Immature natural killer cell (primary cell): ENCODE measurements at places on chromosomes 2 and 18. TPM values are rescaled to one million over a fixed set of nuclear protein-coding genes. Genes with fewer than 3 reads are reported as not detected.
A peak's percentile ranks its signal among the peaks of the same experiment; 100 is the strongest.

The RND3 gene
- polyA plus RNA-seq = not detected

The SULT1C4 gene
- polyA plus RNA-seq = not detected

GRCh38 chr2:207088276-207088675 is 77.5 kb downstream of the KLF7 start:
- no peak for DNase-seq
- H3K27ac ChIP-seq = peak overlapping the region; percentile 4
- peaks cover 1% of the 10 kb centered on the region for H3K27me3 ChIP-seq

- no peaks in the 10 kb centered on the region for H3K4me1 ChIP-seq
- H3K36me3 ChIP-seq = no peaks in the 10 kb centered on the region
Measured at GRCh38 chr2:167510071-167510759, 621.9 kb downstream of the XIRP2 start.

DNA sequence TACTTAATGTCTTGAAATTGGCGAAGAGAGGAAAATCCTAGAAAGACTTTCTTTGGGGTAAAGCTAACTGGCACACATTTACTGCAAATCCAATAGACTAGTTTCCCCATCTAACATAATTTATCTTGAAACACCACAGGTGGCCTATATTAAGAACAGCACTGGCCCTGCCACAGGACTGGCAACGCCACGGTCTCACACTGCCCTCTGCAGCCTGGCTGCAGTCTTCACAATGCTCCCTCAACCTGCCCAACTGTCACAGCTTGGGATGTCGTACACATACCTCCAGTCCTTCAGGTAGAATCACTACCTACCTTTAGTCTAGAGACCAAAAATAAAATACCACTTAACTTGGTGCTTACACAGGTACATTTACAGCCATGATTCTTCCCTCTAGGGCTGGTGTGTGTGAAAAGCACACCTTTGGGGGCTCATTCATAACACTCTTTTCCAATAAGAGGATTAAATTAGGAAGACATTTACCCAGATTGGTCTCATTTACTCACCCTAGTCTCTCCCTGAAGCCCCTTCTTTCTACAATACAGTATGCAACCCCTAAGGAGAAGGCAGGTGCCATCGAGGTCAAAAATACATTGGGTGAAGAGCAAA is 222.2 kb downstream of the C1D start:
- peaks cover 8% of the 10 kb centered on the region for H3K4me1 ChIP-seq
- no peaks in the 10 kb centered on the region for H3K27me3 ChIP-seq
- no peak overlapping the region for H3K27ac ChIP-seq

The LRRTM4 gene
- not detected for polyA plus RNA-seq

DNA sequence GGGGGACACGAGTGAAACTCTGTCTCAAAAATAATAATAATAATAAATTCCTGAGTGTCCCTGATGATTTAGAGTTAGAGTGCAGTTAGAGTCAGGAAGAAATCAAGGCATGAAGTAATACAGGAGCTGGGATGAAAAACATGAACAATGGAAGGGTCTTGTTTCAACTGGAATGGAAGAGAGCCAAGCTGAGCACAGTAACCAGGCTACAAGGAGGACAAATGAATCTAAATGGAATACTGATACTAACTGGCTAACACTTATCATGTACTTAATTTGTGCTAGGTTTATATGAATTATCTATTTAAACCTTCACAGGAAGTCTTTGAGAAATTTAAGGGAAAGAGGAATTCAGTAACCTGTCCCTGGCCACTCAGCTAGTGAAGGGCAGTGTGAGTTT is 38.8 kb upstream of the PSME4 start:
- H3K27me3 ChIP-seq = no peaks in the 10 kb centered on the region
- peak overlapping the region; percentile 12 for H3K27ac ChIP-seq
- no peaks in the 10 kb centered on the region for H3K36me3 ChIP-seq
- no peak overlapping the region for H3K4me3 ChIP-seq
- no peak for DNase-seq
- H3K4me1 ChIP-seq = peaks cover 21% of the 10 kb centered on the region

DNA sequence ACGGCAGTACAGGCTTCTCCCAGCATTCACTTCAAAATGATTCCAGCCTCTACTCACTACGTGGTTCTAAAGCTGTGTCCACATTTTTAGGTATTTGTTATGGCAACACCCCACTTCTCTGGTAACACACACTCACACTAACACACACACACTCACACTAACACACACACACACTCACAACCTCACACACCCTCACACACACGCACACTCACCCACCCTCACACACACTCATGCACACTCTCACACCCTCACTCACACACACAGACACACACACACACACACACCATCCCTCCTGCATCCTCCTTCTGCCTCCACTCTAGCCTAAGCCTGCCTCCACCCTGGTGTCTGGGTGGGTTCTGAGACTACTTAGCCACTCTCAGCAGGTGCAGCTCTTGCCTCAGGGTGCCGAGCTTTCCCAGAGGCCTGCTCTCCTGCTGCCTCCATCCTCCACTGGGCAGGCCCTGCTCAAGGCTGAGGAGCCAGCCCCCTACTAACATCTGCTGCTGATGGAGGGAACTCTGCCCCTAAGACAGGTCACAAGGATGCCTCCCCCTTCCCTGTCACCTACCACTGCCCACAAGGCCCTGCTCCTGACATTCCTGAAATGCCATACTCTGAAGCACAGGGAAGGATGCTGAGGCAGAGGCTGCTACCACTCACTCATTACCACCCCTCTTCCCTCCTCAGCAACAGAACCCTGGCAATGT is 63.9 kb downstream of the NCAPH start:
- H3K27me3 ChIP-seq = peaks cover 6% of the 10 kb centered on the region
- no peak overlapping the region for H3K4me3 ChIP-seq
- H3K4me1 ChIP-seq = no peaks in the 10 kb centered on the region
- H3K27ac ChIP-seq = no peak overlapping the region
- no peaks in the 10 kb centered on the region for H3K36me3 ChIP-seq
- DNase-seq = no peak

DNA sequence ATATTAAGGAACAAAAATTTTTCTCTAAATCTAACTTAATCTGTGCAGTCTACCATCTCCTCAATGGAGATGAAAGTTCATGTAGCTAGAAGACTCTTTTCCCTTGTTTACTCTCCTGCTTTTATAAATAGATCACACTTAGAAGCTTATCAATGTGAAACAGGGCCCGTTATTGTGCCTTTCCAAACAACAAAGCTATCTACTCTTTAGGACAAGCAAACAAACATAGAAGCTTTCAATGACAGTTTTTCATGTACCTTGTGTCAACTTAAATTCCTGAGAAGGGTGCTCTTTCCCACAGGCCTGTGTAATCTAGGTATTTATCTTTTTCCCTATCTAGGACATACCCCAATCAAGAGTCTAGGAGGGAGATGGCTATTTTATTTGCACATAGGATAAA is 247.8 kb upstream of the CWC22 start:
- no peaks in the 10 kb centered on the region for H3K36me3 ChIP-seq
- no peaks in the 10 kb centered on the region for H3K4me1 ChIP-seq
- H3K4me3 ChIP-seq = no peak overlapping the region
- H3K27ac ChIP-seq = no peak overlapping the region
- no peak for DNase-seq

GRCh38 chr2:3780477-3781402 is 77.4 kb downstream of the DCDC2C start:
- peak; percentile 33 for DNase-seq
- H3K27me3 ChIP-seq = peaks cover 3% of the 10 kb centered on the region
- H3K36me3 ChIP-seq = no peaks in the 10 kb centered on the region
- peaks cover 28% of the 10 kb centered on the region for H3K4me1 ChIP-seq
- H3K4me3 ChIP-seq = peak overlapping the region; percentile 79

- no peaks in the 10 kb centered on the region for H3K36me3 ChIP-seq
- H3K27me3 ChIP-seq = peaks cover 5% of the 10 kb centered on the region
Measured at GRCh38 chr2:100978582-100979191, 23.4 kb upstream of the RPL31 start.

The CLEC4F gene
- polyA plus RNA-seq = not detected

DNA sequence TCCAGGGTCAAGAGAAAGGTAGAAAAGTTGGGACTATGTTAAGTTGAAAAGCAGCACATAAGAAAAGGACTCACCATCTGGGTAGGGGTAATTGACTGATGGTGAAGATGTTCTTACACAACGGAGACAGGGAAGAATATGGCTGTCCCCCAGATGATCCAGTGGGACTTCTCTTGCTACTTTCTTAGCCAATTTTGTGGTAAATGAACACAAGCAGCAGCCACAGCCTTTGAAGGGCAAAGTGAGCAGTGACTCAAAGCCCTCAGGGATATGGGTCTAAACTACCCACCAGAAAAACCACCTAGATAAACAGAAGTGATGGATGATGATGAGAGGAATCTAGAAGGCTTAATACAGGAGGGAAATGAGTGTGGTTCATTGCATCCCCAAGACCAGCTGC is 65.8 kb upstream of the SLC9A2 start:
- H3K4me1 ChIP-seq = peaks cover 12% of the 10 kb centered on the region
- H3K27me3 ChIP-seq = peaks cover 4% of the 10 kb centered on the region
- H3K4me3 ChIP-seq = no peak overlapping the region
- H3K36me3 ChIP-seq = peaks cover 8% of the 10 kb centered on the region
- no peak overlapping the region for H3K27ac ChIP-seq

- H3K27me3 ChIP-seq = no peaks in the 10 kb centered on the region
- no peak for DNase-seq
- H3K27ac ChIP-seq = no peak overlapping the region
- peaks cover 8% of the 10 kb centered on the region for H3K36me3 ChIP-seq
Measured at GRCh38 chr2:58019229-58019628, 27.4 kb upstream of the VRK2 start.

The FAM136A gene
- polyA plus RNA-seq = 68.6 TPM

The TMEM37 gene
- polyA plus RNA-seq = not detected

The HADHB gene
- 74.9 TPM for polyA plus RNA-seq

The FRZB gene
- polyA plus RNA-seq = not detected

- peaks cover 8% of the 10 kb centered on the region for H3K27me3 ChIP-seq
- DNase-seq = no peak
- H3K4me3 ChIP-seq = peak overlapping the region; percentile 89
- peak overlapping the region; percentile 77 for H3K27ac ChIP-seq
Measured at GRCh38 chr18:79070486-79070885, 1.3 kb downstream of the ATP9B start.

GRCh38 chr2:128550389-128550788 is 231.7 kb upstream of the HS6ST1 start:
- H3K4me3 ChIP-seq = no peak overlapping the region
- H3K27ac ChIP-seq = no peak overlapping the region
- H3K27me3 ChIP-seq = peaks cover 4% of the 10 kb centered on the region

GRCh38 chr2:112731479-112731878 is 10.7 kb downstream of the NT5DC4 start:
- no peak for DNase-seq
- H3K36me3 ChIP-seq = no peaks in the 10 kb centered on the region
- peaks cover 5% of the 10 kb centered on the region for H3K4me1 ChIP-seq

DNA sequence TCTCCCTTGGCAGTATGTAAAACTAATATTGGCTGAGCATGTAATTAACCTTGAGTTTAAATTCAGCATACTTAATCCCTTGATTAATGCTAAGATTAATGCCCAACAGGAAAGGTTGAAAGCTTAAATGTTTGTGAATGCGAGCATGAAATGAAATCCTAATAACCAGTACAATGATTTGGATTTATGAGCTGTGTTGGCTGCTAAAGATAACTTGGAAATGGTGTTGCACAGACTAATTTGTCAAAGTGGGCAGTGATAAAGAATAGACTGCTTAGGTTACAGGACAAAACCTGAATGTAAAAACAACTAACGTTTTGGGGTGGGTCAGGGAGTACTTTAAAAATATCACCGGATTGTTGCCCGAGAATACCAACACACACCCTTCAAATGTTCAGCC is 70.6 kb downstream of the MGAT5 start:
- H3K27ac ChIP-seq = no peak overlapping the region
- peaks cover 81% of the 10 kb centered on the region for H3K4me1 ChIP-seq
- peaks cover 1% of the 10 kb centered on the region for H3K27me3 ChIP-seq
- no peak overlapping the region for H3K4me3 ChIP-seq

DNA sequence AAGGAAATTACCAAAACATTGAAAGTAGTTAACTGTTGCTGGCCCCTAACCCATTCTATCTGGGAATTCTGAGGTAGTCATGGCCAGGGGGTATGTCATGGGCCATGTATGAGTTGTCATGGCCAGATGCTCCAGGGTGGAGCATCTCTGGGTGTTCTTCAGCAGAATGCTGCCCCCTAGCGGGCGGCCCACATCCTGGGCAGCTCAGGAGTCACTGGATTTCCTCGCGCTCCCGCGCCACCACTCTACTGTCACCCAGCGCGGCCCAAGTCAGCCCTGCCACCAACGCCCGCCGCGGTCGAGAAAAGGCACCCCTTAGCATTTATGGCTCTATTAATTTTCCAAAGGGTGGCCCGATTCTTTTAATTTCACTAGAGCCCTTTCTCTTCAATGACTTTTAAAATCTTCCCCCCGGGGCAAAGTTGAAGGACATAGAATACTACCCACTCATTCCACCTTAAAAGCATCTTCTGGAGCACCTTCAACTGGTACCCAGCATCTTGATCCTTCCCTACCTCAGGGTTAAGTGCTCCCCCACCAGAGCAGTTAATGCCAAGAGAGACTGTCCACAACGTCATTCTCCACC is 41.6 kb downstream of the PKDCC start:
- H3K4me1 ChIP-seq = peaks cover 23% of the 10 kb centered on the region
- H3K4me3 ChIP-seq = no peak overlapping the region
- H3K27ac ChIP-seq = no peak overlapping the region
- DNase-seq = peak; percentile 43
- H3K36me3 ChIP-seq = no peaks in the 10 kb centered on the region

DNA sequence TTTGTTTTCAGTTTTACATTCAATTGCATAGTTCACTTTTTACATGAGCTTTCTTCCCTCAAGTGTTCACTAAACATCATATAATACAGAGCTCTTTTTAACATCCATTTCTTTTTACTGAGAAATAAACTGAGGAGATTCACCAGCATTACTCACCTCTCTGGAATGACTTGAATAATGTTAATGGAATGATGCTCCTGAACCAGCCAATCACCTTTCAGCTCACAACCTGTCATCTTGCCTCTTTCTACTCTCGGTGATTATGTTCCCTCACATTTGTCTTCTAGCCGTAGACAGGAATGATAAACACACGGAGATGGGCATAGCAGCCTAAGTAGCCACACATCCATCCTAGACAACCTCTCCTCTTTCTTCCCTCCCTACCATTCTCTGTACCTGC is 301.7 kb downstream of the PAX3 start:
- H3K36me3 ChIP-seq = no peaks in the 10 kb centered on the region
- DNase-seq = no peak
- H3K4me1 ChIP-seq = no peaks in the 10 kb centered on the region
- H3K27ac ChIP-seq = no peak overlapping the region
- peaks cover 3% of the 10 kb centered on the region for H3K27me3 ChIP-seq
